Right atrium auricular region (tissue), 2 donors: ENCODE measurements at places on chromosomes 7 and 10. TPM values are rescaled to one million over a fixed set of nuclear protein-coding genes. Genes with fewer than 3 reads are reported as not detected.

DNA sequence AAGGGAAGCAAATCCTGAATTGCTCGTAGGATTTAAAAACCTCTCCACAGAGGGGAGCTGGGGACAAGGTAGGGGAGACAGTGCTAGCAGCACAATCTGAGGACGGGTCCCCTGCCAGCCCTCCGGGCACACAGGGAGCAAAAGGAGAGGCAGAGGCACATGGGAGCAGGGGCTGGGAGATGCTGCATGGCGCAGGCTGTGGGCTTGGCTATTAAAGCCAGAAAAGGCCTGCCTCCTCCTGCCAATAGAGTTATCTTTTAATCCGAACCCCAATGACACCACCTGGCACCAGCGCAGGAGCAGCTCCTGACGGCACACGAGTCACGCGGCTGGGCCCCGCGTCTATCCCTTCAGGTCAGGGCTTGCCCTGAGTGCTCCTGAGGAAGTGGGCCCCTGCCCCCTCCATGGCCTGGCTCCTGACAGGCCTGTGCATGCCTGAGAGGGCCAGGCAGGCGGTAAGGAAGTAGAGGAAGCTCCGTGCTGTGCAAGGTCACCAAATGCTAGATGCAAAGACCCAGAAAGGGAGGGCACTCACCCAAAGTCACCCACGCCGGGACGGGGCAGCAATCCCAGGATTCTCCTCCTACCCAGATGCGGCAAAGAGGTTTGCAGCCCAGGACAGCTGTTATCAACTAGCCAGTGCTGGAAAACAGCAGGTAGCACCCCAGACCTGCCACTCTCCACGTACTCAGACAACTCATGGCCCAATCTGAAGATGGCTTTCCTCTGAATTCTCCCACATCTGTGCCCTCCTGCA, 28.1 kb downstream of the DLG5 start:
- DNase-seq: no peak
- no peak overlapping the region for H3K4me3 ChIP-seq
- H3K27me3 ChIP-seq: no peaks in the 10 kb centered on the region
- no peaks in the 10 kb centered on the region for H3K36me3 ChIP-seq
- no peak overlapping the region for H3K27ac ChIP-seq

- no peak for DNase-seq
- H3K36me3 ChIP-seq: no peaks in the 10 kb centered on the region
- no peaks in the 10 kb centered on the region for H3K4me1 ChIP-seq
- no peak overlapping the region for H3K27ac ChIP-seq
- H3K27me3 ChIP-seq: no peaks in the 10 kb centered on the region
- no peak overlapping the region for H3K4me3 ChIP-seq
These were observed 255.3 kb downstream of the SKAP2 start for GRCh38 chr7:26609082-26609481.

DNA sequence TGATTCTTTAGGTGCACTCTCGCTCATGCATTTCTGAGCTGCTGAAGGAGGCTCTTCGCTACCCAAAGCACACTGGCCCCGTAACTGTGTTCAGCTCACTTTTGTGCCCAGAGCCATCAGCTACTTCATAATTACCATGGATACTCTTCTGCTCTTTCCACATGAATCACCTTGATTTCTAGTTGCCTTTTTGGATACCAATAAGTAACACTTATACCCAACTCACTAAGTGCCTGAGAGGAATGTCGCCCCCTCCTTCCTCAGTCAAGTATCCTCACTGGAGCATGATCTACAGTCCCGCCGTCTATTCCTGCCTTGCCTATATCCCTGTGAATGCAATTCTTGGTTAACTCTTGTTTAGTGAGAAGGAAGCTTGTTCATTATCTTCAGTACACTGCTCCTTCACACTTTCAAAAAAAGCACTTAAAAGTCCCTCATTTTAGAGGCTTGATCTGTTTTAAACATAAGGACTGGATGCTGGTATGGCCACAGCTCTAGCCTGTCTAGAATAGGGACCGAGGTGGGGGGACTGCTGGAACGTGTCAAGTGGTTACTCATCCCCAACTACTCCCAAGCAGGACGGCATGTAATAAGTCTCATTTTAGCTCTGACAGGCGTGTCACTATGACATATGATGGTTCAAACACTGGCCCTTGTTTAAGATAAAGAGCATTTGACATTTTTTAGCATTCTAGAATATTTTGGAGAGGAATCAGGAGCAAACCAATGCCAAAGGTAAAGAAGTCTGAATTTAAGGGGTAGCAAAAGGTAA, 23.7 kb downstream of the SVIL start:
- peak; percentile 34 for DNase-seq
- peak overlapping the region; percentile 46 for H3K27ac ChIP-seq
- no peaks in the 10 kb centered on the region for H3K27me3 ChIP-seq
- peaks cover 4% of the 10 kb centered on the region for H3K36me3 ChIP-seq

DNA sequence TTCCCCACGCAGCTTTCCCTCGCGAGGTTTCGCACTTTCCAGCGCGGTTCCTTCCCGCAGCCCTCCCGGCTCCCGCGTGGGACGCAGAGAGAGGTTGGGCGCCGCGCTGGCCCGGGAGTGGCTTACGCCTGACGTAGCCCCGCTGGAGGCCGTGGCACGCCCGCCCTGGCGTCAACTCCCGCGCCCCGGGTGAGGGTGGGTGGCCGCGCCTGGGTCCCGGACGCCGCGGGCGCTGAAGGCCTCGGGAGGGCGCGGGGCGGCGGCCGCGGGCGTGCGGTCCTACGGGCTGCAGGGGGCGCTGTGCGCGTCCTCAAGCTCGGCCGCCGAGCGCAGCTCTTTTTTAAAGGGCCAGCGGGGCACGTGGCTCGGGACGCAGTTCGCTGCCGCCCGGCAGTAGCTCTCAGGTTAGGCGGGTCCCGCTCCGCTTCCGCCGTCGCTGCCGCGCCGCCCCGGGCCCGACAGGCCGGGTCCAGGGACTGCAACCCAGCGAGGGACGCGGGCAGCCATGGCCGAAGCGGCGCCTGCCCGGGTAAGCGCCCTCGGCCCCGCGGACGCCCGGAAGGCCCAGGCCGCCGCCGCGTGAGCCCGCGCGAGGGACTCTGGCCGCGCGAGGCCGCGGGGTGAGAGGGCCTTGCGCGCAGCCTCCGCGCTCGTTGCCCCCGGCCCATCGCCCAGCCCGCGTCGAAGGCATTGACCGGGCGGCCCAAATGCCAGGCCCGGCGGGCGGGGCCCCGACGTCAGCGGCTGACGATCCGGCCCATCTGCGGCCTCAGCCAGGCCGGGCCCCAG, at the start of gene ZNF783:
TSS of gene ZNF783 (plus strand) at position 368 of the 789 bp plus-strand sequence. CDS start at position 506, 138 bp downstream.
- peaks cover 9% of the 10 kb centered on the region for H3K36me3 ChIP-seq
- DNase-seq: peak; percentile 83
- no peaks in the 10 kb centered on the region for H3K4me1 ChIP-seq
- H3K27ac ChIP-seq: peak within 1 kb of the TSS; percentile 89

GRCh38 chr10:47311193-47311931, 10.9 kb upstream of the GDF2 start:
- DNase-seq: no peak

DNA sequence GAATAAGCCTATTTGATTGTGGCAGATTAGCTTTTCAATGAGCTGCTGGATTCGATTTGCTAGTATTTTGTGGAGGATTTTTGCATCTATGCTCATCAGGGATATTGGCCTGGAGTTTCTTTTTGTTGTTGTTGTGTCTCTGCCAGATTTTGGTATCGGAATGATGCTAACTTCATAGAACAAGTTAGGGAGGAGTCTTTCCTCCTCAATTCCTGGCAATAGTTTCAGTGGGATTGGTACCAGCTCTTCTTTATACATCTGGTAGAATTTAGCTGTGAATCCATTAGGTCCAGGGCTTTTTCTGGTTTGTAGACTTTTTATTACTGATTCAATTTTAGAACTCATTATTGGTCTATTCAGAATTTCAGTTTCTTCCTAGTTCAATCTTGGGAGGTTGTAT, 43.4 kb upstream of the KLF14 start:
- no peaks in the 10 kb centered on the region for H3K27me3 ChIP-seq
- no peak for DNase-seq
- H3K4me3 ChIP-seq: no peak overlapping the region

- H3K27ac ChIP-seq: no peak overlapping the region
- DNase-seq: no peak
- H3K4me1 ChIP-seq: no peaks in the 10 kb centered on the region
- no peak overlapping the region for H3K4me3 ChIP-seq
- H3K36me3 ChIP-seq: no peaks in the 10 kb centered on the region
- H3K27me3 ChIP-seq: no peaks in the 10 kb centered on the region
These were observed 93.5 kb upstream of the SLC25A13 start for GRCh38 chr7:96415293-96415940.

- no peak overlapping the region for H3K27ac ChIP-seq
- H3K27me3 ChIP-seq: no peaks in the 10 kb centered on the region
- no peak overlapping the region for H3K4me3 ChIP-seq
- H3K36me3 ChIP-seq: no peaks in the 10 kb centered on the region
- DNase-seq: no peak
These were observed 22.6 kb downstream of the ARHGAP12 start for GRCh38 chr10:31906039-31906438.

DNA sequence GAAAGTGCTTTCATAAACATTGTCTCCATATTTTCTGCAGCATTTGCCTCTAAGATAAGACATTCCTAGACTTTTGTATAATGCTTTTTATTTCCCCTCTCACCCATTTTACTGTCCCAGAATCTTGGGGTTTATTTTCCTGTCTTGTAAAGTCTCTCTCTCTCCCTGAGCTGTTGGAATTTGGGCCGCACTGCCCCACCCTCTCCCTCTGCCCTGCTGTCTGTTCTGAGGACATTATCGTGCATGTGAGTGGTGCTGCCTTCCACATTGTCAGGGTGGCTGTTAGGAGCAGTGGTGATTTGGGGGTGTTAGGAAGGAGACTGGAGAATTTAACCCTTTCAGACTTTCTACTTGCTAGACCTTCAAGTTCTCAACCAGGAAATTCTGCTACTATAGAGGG, 16.7 kb downstream of the LRMDA start:
- H3K27me3 ChIP-seq: no peaks in the 10 kb centered on the region
- peaks cover 12% of the 10 kb centered on the region for H3K4me1 ChIP-seq
- DNase-seq: no peak
- H3K4me3 ChIP-seq: no peak overlapping the region

DNA sequence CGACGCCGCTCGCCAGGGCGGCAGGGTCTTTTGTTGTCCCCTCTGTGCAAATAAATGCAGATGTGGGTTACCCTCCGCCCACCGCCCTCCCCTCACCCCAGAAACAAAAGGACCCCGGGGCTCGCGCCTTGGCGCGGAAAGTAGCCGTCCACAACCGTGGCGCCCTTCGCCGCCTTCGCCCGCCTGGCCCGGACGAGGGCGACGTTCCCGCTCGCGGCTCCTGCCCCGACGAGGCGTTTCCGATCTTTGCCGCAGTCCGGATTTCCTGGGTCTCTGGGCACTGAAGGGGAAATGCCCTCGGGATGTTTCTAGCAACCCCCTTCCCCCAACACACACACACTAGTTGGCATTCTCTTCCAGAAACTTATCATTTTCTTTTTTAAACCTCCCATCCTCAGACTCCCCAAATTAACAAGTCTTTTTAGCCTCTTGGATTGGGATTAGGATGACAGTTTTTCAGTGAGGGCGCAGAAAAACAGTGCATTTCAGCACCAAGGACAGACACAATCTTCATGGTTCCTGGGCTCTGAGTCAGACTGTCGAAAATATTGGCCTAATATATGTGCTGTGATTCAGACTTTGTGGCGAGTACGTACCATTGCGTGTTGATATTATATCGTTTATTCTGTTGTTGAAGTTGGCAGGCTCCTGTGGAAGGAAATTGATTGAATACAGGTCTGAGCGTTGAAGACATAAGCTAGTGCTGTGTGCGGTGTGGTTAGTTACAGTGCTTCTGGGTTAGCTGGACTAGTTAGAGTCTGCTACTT, 771 bp downstream of the PHYHIPL start:
- no peaks in the 10 kb centered on the region for H3K36me3 ChIP-seq
- DNase-seq: no peak
- H3K4me3 ChIP-seq: peak overlapping the region; percentile 32
- H3K27ac ChIP-seq: no peak overlapping the region

GRCh38 chr7:113197274-113197673, 78.9 kb upstream of the SMIM30 start:
- no peaks in the 10 kb centered on the region for H3K36me3 ChIP-seq
- H3K4me3 ChIP-seq: no peak overlapping the region
- H3K4me1 ChIP-seq: no peaks in the 10 kb centered on the region

- H3K27ac ChIP-seq: no peak overlapping the region
- peak; percentile 30 for DNase-seq
- H3K4me3 ChIP-seq: no peak overlapping the region
- H3K36me3 ChIP-seq: no peaks in the 10 kb centered on the region
These were observed 6.9 kb upstream of the ACSL5 start for GRCh38 chr10:112366992-112367391.

- no peak overlapping the region for H3K27ac ChIP-seq
- no peak overlapping the region for H3K4me3 ChIP-seq
- H3K4me1 ChIP-seq: no peaks in the 10 kb centered on the region
- H3K36me3 ChIP-seq: no peaks in the 10 kb centered on the region
These were observed 765.6 kb upstream of the GHITM start for GRCh38 chr10:83373671-83374070.

GRCh38 chr10:129971381-129972144, 7.5 kb upstream of the EBF3 start:
- peak overlapping the region; percentile 23 for H3K4me3 ChIP-seq
- no peaks in the 10 kb centered on the region for H3K36me3 ChIP-seq
- no peak overlapping the region for H3K27ac ChIP-seq
- H3K27me3 ChIP-seq: peaks cover 18% of the 10 kb centered on the region

GRCh38 chr7:5484921-5485320, 61.3 kb upstream of the TNRC18 start:
- no peaks in the 10 kb centered on the region for H3K27me3 ChIP-seq
- peaks cover 5% of the 10 kb centered on the region for H3K36me3 ChIP-seq
- no peak overlapping the region for H3K4me3 ChIP-seq
- no peak for DNase-seq
- no peak overlapping the region for H3K27ac ChIP-seq

The WDR11 gene
- 12.7 TPM for total RNA-seq

The STOX1 gene
- 0.47 TPM for total RNA-seq

The SMO gene
- total RNA-seq: 9.9 TPM

The FBXL13 gene
- 1.6 TPM for total RNA-seq

The CYP3A7 gene
- 0.82 TPM for total RNA-seq

The TMEM270 gene
- not detected for total RNA-seq

The GATA3 gene
- total RNA-seq: 0.52 TPM

The TMEM139 gene
- total RNA-seq: 7.8 TPM
